ENCODE measurements at places on chromosomes 5 and 9.
A peak's percentile ranks its signal among the peaks of the same experiment; 100 is the strongest.

- DNase-seq = no peak
Observed at GRCh38 chr5:1106385-1107166, 5.3 kb downstream of the SLC12A7 start.

- DNase-seq = peak; percentile 72
Observed at GRCh38 chr9:114738581-114739316, 56.8 kb upstream of the TEX48 start.

DNA sequence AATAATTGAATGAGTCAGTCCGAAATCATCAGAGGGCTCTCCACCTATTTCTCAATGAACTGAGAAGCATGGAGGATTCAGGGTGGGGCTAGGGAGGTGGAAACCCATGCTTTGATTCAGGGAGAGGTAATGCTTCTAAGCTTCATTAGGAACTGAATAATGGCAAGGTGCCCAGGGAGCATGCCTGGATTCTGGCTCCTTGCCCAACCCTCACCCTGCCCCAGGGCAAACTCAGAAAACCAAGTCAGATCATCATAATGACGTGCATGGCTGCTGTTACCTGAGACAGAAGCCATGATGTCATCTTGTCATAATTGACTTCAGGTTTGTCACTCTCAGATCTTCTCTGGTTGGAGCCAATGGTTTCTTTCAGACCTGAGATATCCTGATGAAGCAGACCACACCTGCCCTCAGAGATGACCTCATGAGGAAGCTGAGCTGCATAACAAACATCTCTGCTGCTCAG, 199.6 kb downstream of the SYK start:
- no peak for DNase-seq

- DNase-seq = no peak
Observed at GRCh38 chr9:95511952-95512708, 4.6 kb downstream of the PTCH1 start.

GRCh38 chr5:148486456-148486855, 102.7 kb downstream of the FBXO38 start:
- DNase-seq = no peak

GRCh38 chr9:3736161-3736560, 210.4 kb upstream of the RFX3 start:
- no peak for DNase-seq

DNA sequence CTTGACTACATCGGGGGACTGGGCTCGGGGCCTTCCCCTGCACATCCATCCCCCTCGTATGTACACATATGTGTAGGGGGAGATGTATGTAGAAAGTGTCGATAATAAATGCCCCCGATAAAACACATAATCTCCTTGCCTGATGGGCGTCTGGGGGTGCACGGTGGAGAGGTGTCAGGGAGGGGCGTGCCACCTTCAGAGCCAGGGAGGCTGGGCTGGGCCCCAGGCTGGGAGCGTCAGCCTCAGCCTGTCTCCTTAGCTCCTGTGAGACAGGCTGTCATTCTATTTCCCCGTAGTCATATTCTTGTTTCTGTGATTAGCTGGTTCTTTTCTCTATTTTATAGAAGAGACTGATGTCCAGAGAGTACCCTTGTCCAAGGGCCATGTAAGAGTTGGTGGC, 4.7 kb upstream of the RXRA start:
- DNase-seq = peak; percentile 40

DNA sequence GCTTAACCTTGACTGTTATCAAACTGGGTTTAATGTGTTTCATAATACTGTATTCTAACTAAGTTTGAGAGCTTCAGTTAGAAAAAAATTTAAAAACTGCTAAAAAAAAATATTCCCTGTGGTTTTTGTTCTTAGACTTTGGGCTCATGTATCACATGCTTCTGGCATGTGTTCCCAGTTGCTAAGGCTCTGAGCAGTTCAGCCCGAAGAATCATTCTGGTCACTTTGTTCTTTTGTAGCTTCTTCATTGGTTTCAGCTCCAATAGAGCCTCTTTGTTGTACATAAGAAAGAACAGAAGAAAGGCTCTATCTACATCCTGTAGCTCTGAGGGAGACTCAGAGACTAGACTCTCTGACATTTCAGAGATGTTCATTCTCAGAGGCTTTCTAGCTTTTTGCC, 25.6 kb downstream of the KCNN2 start:
- DNase-seq = no peak

GRCh38 chr9:17280350-17281012, 145.6 kb downstream of the CNTLN start:
- no peak for DNase-seq

DNA sequence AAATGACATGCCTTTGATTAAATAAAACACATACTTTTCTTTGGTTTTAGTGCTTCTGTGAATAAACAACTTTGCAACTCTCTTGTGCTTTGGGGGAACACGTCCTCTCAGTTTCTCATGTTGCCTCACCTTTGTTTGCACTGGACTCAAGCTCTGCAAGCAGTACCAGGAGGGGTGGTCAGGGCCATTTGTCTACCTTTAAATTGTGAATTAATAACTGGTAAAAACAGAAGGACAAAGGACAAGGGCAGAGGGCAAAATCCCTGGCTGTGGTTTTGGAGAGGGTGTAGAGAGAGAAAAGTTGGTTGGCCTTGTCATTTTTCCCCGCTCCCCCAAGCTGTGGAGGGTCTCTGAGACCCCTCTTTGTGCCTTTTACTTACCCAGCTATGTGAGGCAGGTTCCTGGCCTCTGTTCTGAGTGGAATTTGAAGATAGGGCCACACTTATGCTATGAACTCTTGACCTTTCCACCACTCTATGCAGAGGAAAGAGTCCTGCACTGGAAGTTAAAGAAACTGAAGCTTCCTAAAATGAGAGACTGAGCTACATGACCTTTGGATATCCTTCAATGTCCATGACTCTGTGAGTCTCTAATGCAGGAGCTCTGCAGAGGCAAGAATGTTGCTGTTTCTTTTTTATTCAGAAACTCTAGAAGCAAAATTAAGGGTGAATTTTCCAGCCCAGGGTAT, 55.1 kb upstream of the MOCS2 start:
- DNase-seq = no peak

- peak; percentile 73 for DNase-seq
Observed at GRCh38 chr5:140261403-140262171, 41.3 kb downstream of the PFDN1 start.

GRCh38 chr9:98793031-98793430, 3.3 kb downstream of the ANKS6 start:
- DNase-seq = no peak

GRCh38 chr9:73143711-73144328, 7.8 kb upstream of the ANXA1 start:
- DNase-seq = no peak

DNA sequence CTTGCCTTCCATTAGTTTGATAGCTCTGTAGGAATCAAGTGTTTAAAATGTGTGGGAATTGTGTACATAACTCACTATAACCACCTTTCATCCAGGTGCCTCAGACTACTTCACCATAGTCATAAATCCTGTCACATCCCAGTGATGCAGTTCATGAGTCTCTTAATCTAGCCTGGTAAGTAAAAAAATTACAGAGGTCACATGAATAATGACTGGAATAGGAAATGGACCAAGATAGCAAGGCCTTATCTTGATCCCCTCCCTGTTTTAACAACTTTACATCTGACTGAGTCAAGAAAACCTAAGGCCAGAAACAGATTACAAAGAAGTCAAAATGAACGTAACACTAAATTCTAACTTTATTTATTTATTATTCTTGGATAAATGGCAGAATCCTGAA, 1.5 kb upstream of the RNF145 start:
- no peak for DNase-seq

- no peak for DNase-seq
Observed at GRCh38 chr9:94164806-94165549, 80.7 kb downstream of the PTPDC1 start.

DNA sequence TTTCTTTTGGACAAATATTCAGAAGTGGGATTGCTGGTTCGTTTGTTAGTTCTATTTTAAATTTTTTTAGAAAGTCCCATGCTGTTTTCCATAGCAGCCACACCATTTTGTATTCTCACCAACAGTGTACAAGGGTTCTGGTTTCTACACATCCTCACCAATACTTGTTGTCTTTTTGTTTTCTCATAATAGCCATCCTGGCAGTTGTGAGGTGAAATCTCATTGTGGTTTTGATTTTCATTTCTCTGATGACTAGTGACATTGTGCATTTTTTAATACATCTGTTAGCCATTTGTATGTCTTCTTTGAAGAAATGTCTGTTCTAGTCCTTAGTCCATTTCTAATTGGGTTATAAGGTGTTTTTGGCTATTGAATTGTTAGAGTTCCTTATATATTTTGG, 214.3 kb downstream of the ARRDC3 start:
- DNase-seq = no peak

GRCh38 chr5:180394031-180394636, 41.0 kb upstream of the GFPT2 start:
- DNase-seq = peak; percentile 39

DNA sequence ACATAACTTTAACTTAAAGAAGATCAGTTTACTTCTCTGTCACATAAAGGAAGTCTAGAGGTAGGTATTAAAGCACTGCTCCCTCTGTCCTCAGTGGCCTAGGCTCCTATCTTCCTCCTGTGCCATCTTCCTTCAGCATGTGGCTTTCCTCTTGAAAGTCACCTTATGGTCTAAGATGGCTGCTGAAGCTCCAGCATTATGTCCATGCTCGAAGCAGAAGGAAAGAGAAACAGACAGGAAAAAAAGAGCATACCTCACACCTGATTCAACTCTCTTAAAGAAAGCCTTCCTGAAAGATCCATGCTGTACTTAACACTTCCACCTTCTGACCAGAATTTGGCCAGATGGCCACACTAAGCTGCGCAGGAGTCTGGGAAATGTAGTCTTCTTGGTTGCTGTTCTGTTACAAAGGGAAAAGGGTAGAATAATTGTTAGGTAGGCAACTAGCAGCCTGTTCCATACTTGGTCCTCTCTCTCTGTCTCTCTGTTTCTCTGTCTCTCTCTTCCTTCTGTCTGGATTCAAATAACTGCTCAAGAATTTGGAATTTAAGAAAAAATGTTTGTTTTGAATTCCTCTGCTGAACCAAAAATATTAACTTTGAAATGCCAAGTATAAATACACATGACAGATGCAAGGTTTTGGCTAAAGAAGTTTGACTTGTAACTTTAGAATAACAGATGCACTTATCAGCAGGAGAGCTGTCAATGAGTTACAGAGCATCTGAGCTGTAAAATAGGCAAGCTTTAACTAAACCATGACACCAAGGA, 16.0 kb downstream of the TMEM174 start:
- DNase-seq = no peak

DNA sequence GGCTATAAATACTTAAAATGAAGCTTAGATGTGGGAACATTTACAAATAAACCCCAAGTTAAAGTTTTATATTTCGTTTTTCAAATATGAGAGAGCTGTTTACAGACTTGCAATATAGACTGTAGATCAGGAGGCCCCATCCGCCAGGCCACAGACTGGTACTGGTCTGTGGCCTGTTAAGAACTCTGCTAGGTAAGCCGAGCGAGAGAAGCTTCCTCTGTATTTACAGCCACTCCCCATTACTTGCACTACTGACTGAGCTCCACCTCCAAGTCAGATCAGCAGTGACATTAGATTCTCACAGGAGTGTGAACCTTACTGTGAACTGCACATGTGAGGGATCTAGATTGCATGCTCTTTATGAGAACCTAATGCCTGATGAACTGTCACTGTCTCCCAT, 561.4 kb upstream of the FAM174A start:
- no peak for DNase-seq

DNA sequence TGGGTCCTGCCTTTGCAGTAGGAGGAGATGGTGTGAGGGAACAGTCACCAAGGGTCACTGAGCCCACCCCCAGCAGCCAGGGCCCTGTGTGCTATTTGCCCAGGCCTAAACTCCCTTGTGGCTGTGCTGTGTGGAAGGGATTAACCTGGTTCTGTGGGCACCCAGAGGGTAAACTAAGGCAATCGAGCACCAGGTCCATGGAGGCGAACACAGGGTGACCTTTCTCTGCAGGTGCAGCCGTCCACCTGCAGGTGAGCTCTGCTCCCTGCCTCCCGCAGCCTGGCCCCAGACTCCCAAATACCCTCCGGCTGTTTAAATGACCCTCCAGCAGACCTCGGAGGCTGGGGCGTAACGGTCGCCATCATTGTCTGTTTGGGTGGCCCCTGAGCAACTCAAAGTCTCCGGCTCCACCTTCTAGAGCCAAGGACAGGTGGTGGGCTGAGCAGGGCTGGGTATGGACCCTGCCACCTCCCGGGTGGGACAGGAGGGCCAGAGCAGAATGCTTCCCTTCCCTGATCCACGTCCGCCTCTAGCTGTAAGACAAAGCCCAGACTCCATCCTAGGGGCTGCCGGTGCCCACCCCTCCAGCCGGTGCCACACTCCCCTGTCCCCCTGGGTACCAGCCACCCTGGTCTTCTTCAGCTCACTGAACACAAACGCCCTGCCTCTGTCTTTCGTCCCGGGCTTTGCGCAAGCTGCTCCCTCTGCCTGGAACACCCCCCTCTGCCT, 34.1 kb upstream of the FIBCD1 start:
- no peak for DNase-seq

- no peak for DNase-seq
Observed at GRCh38 chr9:131731237-131731636, 8.6 kb downstream of the RAPGEF1 start.

DNA sequence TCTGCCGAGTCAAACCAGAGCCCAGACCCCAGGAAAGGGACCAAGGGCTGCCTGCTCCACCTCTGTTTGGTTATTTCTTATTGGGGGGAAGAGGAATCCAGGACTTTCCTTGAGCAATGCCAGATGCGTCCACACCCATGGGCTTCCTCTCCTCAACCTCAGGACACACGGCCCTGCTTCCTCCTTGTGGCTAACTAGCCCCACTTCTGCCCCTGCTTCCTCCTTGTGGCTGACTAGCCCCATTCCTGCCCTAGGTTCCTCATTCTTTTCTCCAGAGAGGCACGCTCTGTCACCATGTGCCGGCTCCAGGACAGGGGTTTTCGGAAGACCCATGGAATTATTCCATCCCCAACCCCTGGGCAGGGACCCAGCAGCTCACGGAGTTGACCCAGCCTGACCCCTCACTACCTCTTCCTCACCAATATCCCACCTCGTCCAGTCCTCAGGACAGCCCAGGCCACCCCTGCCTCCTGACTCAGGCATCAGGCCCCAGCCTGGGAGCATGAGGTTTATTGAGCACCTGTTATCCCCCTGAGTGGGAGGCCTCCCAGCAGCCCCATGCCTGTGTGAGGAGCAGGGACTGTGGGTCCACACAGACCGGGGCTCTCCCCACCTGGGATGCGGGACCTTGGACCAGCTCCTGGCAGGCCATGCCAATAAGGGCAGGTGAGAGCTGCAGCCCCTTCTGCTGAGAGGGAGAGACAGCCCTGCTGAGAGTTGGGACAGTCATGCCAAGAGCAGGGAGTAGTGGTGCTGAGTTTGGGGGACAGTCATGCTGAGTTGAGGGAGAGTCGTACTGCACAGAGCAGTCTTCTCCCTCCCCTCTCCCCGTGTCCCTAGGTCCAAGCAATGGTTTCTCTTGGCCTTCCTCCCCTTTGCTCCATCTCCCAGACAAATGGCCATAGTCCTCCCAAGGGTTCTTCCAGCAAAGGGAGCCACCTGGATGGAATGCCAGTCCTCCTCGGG, 11.8 kb upstream of the FCN1 start:
- DNase-seq = peak; percentile 74

DNA sequence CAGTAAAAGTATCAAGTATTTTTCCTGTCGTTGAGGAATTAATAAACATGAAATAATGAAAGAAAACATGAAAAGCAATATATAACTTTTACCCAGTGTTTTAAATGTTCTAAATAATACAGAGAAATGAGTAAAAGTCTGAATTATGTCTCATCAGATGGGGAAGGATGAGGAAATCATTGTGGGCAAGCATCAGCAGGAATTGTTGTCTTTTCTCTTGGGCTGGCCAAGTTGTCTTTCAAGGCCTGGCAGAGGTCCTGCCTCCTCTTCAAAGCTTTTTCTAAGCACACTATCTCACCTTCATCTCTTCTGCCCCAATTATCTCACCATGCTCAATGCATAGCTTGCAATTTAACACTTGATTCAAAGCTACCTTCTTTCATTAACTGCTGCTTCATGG, 41.9 kb downstream of the MOCS2 start:
- DNase-seq = no peak

- peak; percentile 82 for DNase-seq
Observed at GRCh38 chr5:68216245-68217046, 890 bp downstream of the PIK3R1 start.

All from upper lobe of right lung (tissue), 1 donor.